ENCODE measurements at places on chromosomes 2 and 18. TPM values are rescaled to one million over a fixed set of nuclear protein-coding genes. Genes with fewer than 3 reads are reported as not detected.

Gene UGT1A8
- not detected for total RNA-seq

Gene RAB6C
- total RNA-seq = not detected

DNA sequence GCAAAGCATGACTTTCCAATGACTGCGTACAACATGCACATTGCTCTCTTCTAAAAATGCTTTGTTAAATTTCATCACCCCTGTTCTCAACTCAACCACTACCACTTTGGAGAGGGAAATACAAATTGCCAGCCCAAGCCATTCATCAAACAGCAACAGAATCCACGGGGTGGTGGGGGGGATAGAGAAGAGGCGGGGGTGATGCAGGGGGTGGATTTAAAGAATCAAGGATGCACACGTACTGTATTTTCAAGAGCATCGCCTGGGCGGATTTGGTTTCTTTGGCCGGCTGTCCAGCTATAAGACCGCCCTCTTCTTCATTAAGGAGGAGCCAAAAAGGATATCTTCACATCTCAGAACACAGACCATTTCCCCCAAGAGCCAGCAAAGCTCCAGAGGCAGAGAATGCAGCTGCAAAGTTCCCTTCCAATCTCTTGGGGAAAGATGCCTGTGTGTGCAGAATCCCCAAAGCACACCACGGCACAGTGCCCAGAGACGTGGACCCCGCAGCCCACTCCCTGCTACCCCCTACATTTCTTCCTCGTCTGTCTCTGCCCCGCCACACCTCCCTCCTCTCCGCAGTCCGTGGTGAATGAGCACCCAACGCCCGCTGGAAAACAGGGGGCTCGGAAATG, 977 bp downstream of the SLC8A1 start:
- peak; percentile 42 for DNase-seq

- DNase-seq = no peak
These were observed 33.5 kb downstream of the INPP4A start for GRCh38 chr2:98478088-98478551.

DNA sequence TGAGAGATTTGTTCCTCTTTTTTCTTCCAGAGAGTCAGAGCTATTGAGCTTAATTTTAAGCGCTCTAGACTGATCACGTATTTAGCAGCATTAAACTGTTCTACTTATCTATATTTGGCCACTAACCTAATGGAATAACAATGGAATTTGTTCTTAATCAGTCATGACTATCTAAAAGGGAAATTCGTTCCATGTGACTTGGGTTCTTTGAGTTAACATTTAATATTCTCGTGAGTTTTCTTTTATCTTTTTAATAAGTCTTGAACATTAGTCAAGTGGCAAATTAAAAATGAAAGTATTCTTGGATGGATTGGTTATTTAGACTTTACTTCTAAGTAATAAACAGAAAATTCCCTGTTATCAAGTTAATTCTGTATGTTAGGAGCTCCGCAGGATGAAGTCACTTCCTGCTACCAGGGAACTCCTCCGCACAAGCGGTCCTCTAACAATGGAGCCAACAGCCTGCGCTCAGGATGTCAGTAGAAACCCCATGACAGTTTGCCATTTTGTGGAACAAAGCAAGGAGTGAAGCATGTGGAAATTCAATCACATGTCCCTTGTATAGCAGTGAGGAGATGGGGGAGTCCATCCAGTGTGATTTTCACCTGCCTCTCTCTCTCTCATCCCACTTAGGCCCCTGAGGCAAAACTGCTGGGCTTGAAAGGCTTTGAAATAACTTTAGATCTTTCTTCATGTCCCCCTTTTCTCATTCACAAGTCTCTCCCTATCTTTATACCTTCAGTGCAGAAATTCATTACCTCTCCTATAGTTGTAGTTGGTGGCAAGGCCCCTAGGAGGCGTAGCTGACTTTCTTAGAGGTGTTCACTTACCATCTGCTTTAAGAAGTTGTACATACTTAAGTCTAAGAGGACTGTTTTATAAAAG, 138.1 kb downstream of the WDR7 start:
- peak; percentile 28 for DNase-seq

DNA sequence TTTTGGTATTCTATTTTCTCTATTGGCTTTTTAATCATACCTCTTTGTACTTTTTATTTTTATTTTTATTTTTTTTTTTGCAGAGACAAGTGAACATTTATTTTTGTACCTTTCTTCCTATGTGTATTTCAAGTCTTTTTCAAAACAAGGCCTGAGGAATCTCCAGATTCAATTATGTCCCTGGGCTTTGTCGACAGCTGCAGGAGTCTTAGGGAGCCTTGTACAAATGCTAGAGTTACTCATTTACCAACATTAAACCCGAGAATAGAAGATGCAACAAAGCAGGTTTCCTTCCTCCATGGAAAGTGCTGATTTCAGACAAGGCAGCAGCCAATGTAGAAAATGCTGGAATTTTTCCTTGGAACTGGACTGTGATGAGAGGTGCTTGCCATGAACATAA, 242.8 kb downstream of the TNS1 start:
- DNase-seq = no peak

Gene SLC4A5
- 7.0 TPM for total RNA-seq

Gene PLA2R1
- total RNA-seq = not detected

Gene SPATA3
- not detected for total RNA-seq

- no peak for DNase-seq
These were observed 20.5 kb downstream of the ARHGAP25 start for GRCh38 chr2:68755071-68755470.
